ENCODE measurements at places on chromosomes 3 and 15.

GRCh38 chr3:42355612-42356011 is 54.8 kb downstream of the LYZL4 start:
- no peak for DNase-seq

DNA sequence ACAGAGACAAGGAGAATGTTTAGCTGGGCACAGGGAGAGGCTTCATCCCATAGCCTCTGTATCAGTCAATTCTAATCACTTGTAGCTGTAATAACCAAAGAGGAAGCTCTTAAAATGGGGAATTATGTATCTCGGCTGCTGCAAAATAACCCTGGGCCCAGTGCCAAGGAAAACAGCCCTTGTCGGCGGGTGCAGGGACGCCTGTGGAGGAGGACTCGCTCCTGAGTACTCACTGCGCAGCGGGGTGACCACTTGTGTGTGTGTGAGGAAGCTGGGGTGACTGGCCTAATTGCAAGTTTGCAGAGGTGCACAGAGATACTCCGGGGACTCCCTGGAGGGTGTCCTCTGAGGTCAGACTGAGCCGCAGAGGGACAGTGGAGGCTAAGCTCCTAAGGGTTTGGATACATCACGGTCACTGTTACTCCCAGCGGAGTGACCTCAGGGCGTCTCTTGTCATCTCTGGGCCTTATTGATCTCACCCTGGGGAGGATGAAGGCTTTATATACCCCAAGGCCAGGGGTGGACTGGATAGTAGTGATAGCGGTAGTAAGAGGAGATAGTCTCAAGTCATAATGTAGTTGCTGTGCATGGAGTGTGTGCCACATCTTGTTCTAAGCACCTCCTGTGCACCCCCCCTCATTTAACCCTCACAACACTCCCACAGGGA is 37.2 kb downstream of the SLC6A6 start:
- no peak for DNase-seq

DNA sequence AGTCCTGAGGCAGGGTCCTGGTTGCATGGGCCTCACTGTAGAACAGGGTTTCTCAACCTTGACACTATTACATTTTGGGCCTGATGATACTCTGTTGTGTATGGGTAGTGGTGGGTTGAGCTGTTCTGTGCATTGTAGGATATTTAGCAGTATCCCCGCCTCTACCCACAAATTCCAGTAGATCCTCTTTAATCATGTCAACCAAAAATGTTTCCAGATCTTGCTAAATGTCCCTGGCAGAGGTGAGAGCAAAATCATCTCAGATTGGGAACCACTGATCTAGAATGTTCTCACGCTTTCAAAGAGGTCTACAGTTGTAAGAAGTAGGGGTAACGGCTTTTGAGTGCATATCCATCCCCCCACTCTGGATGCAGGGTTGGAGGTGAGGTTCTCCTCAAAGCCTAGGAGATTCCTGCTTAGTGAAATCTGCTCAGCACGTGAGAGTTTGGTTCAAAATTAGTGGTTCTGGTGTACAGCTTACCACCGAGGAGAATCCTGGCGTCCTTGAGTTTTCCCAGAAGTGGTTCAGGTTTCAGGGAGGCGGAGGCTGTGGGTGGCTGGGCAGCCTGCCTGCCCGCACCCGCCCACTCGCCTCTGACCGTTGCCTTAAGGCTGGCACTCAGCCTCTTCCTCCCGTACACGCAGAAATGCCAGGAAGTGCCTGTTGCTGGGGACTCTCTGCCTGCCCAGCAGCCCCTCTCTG is 5.3 kb downstream of the ACVR2B start:
- no peak for DNase-seq

DNA sequence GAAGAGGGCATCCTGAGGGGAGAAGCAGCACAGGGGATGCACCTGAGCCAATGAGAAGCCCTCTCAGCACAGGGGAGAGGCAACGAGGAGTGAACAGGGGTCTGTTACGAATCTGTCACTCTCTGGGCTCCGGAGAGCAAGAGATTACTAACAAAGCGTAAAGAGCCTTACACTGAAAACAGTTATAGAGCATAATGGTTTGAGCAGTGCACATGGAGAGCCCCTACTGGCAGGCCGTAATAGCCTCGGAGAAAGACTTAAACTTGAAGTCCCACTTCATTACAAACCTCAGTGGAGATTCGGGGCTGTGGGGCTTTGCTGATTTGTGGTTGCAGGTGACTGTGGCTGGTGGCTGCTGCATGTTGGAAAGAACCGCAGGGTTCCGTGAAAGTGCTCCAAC is 271.5 kb upstream of the TMC3 start:
- DNase-seq, result no peak

- no peak for DNase-seq
Measured at GRCh38 chr15:57611123-57611522, 19.4 kb downstream of the MYZAP start.

- DNase-seq, result no peak
Measured at GRCh38 chr3:81443457-81443782, 318.0 kb downstream of the GBE1 start.

GRCh38 chr15:40130799-40131502 is 22.3 kb upstream of the BMF start:
- DNase-seq, result no peak

DNA sequence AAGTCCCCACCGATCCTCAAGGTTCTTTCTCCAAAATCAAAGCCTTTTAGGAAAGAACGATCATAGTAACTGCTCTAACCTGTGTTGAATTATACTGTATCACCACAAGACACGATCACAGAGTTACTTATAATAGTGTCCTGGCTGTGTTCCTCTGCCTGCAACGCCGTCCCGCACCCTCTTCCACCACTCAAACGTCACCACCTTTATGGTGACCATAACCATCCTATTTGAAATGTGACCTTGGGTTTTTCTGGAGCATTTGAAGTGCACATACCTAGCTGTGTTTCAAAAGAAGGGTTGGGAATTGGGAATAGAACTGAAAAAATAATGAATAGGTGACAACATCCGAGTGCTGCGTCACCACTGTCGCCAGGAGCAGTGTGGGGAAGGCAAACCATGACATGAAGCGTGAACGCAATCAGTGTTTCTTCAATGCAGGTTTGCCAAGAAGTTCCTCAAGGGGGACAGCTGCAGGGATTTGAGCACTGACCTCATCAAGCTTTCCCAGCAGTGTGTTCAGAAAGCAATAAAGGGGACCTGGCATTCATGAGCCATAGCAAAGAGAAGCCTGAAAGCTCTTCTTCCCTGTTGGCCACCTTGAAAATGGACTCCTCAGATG is 769 bp upstream of the SELENOS start:
- no peak for DNase-seq

- no peak for DNase-seq
Measured at GRCh38 chr3:52552089-52552488, 15.7 kb downstream of the UQCC5 start.

DNA sequence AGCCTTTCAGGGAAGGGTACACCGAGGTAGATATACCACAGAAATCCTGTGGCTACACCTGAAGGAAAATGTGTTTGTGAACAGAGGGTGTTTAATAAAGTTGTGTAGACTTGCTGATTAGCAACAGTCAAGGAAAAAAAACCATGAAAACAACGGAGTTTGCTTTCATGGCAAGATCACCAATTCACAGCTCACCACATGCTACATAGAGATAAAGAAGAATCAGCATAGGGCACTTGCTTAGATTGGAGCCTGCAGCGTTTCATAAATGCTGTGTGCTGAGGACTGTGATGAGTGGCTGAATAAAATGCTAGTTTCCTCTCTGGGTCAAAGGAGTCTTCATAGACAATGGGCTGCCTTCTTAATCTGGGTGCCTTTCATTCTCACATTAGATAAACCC is 257.6 kb downstream of the SLC9A9 start:
- no peak for DNase-seq

- no peak for DNase-seq
Measured at GRCh38 chr3:45535665-45536064, 58.9 kb upstream of the LIMD1 start.

- no peak for DNase-seq
Measured at GRCh38 chr3:39497753-39498152, 30.3 kb downstream of the MOBP start.

DNA sequence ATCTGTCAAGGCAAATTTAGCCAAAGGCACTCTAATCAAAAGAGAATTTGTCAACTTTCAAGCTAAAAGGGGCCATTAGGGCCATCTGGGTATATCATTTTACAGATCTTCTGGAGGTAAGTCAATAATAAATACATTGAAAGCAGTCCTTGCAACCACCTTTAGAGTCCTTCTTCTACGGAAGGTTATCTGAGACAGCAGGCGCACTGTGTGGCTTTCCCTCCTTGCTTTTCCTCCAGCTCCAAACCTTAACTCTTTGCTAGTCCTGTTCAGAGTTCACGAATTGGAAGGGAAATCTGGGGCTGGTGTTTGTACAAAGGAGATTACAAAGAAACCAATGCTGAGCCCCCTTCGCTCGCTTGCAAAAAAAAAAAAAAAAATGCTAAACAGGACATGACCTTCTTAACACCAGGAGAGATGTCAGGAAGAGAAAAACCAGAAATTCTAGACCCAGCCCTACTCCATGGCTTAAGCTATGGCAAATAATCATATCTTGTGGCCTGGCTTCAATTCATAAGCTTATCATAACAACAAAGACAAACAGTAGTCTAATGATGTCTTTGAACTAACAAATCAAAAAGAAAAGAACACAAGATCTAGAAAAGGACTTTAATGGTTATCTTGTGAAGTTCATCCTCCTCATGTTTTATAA is 215.7 kb downstream of the STT3B start:
- DNase-seq, result no peak

- DNase-seq, result no peak
Measured at GRCh38 chr15:48861813-48862431, 16.0 kb upstream of the EID1 start.

DNA sequence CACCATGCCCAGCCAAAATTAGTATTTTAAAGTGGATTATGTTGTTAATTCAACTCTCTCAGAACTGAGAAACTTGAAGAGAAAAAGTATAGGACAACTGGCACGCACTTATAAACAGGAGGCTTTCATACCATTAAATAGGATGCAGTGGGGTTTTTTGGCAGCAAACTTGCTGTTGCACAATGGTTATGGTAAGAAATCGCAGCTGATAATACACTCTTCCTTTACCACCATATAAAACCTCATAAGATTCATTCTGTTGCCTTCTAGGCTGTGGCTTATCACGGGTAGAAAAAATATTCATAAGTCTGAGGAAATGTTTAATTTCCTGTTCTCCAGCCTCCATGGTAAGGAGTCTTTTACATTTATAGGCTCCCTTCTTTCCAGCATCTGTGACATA is 95.3 kb downstream of the TMCO5A start:
- no peak for DNase-seq

- no peak for DNase-seq
Measured at GRCh38 chr15:29885183-29885582, 62.9 kb upstream of the TJP1 start.

DNA sequence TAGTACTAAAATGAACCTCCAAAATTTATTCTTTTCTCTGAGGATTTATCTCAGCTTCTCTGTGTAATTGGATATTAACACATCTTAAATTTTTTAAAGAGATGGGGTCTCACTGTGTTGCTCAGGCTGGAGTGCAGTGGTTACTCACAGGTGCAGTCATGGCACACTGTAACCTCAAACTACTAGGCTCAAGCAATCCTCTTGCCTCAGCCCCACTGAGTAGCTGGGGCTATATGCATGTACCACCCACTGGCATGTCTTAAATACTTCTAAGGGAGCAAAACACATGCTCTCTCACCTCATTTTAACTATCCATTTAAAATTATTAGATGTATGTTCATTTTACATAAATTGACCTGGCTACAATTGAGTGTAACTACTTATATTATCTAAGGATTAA is 11.3 kb upstream of the TMEM87A start:
- DNase-seq, result no peak

DNA sequence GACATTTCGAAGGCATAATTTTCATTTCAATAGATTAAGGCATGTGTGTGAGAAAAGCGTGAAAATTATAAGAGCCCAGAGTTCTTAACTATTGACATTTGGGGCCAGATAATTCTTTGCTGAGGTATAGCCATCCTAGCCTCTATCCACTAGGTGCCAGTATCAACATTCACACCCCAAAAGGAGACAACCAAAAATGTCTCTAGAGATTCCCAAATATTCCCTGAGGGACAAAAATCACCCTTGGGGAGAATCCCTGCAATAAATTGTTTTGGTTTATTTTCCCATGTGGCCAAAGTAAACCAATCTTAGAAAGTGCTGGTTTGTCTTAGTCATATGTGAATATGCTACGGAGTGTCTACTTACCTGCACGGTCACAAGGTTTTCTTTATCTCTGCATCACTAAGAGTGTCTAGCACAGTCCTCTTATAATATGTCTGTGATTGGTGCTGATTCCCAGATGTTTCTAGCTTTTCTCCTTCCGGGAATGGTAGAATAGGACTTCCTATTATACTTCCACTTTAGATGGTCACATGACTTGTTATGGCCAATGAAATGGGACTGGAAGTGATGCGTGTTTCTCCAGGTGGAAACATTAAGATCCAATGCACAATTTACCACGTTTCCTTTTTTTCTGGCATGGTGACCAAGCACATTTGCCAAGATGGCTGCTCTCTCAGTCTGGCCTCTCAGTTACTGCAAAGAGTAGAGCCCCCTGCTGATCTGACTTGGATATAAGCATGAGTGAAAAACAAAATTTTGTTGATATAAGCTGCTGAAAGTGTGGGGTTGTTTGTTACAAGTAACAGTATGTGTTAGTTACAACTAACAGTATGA is 8.0 kb upstream of the KBTBD8 start:
- no peak for DNase-seq

DNA sequence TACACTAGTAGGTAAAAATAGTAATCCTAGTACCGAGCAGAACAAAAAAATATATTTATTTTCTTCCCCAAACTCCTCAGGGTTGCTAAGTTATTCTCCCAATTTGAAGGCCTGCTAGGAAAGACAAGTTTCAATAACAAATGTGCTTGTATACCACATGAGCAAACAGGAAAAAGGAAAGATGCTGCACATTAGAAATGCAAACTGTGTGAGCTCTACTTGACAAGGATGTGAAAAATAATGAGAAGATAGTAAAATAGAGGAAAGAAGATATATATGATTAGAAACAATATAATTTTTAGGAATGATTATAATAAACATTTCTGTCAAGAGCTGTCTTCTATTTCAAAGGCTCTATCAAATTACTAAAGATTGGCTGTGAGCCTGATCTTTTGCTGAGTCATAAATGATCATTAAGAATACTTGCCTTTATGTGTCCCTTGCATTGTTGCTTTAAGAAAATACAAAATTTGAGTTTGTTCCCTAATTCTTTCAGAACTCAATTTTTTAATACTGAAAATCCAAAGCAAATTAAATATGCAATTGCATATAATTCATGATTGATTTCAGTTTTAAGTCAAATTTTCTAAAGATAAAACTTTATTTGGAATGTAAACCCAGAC is 174.2 kb downstream of the NEK10 start:
- no peak for DNase-seq

DNA sequence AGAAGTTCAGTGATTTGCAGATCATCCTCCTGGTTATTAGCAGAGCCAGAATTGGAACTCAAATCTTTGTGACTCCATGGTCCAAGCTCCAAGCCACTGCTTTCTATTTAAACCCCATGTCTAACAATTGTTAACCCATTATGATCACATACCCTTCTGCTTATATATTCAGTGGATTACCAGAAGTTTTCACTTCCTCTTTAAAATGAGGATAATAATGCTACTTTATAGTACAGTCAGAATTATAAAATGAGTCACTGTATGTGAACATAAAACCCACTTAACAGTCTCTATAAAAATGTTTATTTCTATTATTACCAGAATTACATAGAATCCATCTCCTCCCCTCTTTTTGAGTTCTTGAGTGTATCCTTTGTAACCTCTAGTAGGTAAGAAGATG is 550.7 kb upstream of the DPPA4 start:
- DNase-seq, result no peak

Data from activated T-helper 9 cell treated with anti-CD3 and anti-CD28 coated beads, Interleukin-2, amount 50 U/mL, for 16 hours (primary cell).